Globus pallidus (tissue), 1 donor: ENCODE measurements at places on chromosomes 16 and 17.

DNA sequence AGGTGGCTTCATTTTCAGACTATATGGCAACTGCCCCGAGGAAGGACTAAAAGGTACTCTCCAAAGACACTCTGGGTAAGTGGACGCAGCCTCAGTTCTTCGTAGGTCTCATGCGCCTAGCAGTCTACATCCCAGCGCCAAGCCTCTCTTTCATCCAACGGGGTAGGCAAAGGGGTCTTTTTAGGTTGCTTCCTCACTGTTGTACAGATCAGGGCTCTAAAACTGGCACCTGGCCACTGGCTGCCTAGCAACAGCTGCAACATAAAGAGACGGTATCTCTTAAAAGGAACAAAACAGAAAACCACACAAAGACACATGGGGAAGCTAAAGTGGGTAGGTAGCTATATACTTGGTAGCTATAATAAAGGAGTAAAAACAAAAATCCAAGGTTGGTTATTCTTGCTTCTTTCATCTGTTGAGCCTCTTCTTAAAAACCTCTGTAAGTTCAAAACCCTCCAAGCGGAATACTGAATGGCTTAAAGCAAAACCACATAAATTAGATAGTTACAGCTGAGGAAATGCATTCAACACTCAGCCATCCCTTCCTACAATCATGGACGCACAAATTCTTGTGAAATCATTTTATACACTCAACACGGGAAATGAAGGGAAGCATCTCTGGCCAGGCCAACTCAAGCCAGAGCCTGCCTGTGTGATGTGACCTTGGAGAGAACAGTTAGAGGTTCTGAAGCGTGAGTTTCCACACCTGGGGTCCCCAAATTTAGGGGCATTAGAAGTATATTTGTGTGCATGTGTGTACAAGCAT is 22.7 kb downstream of the CYTH1 start:
- no peak for DNase-seq

- no peak for DNase-seq
Measured at GRCh38 chr17:66343531-66344078, 41.2 kb downstream of the PRKCA start.

DNA sequence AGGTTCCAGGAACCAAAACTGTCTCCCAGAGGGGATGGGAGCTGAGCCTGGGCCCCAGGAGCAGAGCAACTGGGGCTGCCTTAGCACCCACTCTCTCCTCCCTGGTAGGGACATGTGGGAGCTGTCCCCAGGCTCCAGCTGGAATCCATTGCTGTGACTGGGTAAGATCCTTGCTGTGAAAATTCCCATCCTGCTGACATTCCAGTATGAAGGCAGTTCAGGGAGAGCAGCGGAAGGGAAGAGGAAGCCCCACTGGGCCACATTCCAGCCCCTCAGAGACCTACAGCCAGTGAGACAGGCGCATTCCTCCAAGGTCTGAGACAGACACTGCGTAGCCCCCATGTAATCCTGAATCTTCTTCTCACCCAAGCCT is 24.2 kb downstream of the MYO18A start:
- no peak for DNase-seq

DNA sequence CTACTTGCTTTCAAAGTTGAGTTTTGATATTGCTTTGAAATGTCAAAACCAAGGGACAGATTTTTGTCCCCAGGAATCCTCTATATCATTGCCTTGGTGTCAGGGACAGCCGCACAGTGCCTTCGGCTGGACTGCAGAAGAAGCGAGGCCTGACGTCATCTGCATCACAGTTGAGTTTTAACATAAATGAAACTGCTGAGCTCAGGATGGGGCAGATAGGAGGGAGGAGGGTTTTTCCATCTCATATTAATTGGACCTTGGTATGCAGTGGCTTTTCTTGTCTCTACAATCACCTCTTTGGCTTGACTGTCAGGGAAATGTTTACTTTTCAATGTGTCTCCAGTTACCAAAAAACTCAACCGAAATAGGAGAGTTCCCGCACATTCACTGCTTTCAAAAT is 111.3 kb downstream of the AATF start:
- no peak for DNase-seq

GRCh38 chr17:77332981-77333685 is 192.4 kb downstream of the SEC14L1 start:
- no peak for DNase-seq

GRCh38 chr17:66549731-66550207 is 247.4 kb downstream of the PRKCA start:
- no peak for DNase-seq

GRCh38 chr17:16988749-16989229 is 16.9 kb upstream of the TNFRSF13B start:
- peak; percentile 46 for DNase-seq

- no peak for DNase-seq
Measured at GRCh38 chr17:76791053-76791980, 53.4 kb downstream of the MFSD11 start.

DNA sequence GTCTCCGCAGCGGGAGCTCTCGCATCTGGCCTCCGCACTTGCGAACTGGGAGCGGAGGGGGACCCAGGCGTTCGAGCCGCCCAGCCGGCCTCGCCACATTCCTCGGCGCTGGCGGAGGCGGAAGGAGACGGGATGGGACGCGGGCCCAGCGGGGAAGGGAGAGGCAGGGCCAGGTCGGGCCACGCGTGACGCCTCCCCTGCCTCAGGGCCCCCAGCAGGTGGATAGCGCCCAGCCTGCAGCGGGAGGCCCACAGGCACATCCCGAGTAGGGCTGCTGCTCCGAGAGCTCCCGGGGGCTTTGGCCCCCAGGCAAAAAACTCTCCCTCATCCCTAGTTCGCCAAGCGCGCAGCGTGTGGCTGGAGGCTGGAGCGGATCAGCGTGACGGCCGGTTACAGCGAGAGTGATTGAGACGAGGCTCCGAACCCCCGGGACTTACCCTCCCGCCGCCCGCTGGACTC is 800 bp downstream of the PLEKHH3 start:
- no peak for DNase-seq

- DNase-seq = no peak
Measured at GRCh38 chr16:3861808-3862451, 18.6 kb downstream of the CREBBP start.

GRCh38 chr17:58247511-58248363 is 9.4 kb downstream of the LPO start:
- DNase-seq = no peak

DNA sequence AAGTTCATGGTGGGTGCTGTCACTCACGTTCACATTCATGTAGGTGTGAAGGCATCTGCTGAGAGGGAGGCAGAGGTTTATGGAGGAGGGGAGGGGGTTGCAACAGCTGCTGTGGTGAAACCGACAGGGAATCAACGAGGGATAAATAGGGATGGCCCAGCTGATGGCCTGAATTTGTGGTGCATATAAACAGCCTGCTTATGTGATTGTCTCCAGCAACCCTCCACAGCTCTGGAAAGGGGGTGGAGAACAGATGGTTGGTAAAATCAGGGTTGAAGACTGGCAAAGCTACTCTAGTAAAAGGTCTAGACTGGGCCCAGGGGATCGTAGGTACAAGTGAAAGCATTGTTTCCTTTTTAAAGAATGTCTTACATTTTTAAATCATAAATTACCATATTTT is 53.7 kb downstream of the IQCK start:
- no peak for DNase-seq
